ENCODE measurements at places on chromosomes 4 and X.

DNA sequence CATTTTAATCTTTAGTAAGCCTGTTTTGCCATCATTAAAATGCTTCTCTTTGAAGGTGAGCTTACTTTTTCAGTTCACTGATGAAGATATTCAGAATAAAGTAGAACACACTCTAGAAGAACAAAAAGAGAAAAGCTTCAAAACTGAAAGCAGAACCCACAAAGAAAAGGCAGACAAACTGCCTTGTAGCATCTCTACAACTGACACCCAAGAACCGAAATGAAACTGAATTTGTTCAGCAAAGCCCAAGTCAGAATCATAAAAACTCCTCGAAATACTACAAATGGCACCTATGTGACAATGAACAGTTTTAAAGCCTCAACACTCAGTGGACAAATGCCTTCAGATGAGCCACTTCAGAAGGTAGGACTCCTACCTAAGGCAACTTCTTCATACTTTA, 83.6 kb downstream of the MAML3 start:
- no peak for DNase-seq

GRCh38 chrX:154815274-154815818, 10.1 kb upstream of the MPP1 start:
- DNase-seq, result no peak

DNA sequence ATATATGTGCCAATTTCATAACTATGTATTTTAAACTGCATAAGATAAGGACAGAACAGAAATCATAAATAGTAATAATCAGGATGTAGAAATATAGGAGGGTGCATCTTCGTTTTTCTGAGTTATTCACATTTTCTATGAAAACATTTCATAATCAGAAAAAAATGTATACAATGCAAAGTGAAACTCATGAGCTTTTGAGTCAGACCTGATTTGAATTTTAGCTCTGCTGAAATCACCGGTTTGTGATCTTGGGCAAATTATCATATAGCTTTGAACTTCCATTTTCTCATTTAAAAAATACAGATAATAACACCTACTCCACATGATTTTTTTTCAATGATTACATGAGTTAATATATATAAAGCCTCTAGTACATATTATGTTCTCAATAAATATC, 106.9 kb downstream of the KDR start:
- no peak for DNase-seq

DNA sequence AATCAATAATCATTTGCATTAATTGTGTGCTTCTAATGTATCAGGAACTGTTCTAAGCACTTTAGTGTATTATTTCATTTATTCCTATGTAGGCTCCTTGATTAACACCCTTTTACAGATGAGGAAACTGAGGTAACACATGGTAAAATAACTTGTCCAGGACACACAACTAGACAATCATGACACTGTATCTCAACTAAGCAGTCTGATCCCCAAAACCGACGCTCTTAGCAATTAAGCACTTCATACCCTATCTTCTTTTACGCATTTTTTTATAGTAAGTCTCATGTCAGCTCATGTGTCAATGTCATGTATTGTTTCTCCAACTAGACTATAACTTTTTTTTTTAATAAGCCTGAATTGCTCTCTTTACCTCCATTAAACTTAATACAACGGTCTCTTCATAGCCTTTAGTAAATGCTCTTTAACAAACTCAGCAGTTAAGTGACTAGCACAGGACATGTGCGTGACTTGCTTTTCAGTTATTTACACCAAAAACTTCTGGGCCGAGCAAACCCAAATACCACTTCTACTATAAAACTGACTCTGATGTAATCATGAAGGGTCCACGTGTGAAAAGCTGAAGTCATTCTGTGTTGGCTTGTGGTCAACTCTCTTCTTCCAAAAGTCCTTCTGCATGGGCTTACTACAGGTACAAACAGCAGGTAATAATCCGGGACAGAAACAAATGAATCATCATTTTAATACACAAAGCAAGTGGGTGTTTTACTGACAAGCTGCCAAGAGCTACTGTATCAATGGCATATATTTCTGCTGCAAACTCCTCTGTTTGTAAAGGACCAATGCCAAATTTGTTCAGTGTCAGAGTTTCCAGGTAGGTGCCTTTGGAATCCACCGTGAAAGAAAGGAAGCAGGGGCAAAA, 7.9 kb upstream of the AMBN start:
- no peak for DNase-seq

GRCh38 chr4:46886711-46887110, 22.3 kb downstream of the COX7B2 start:
- no peak for DNase-seq

GRCh38 chr4:108146336-108146735, 22.4 kb downstream of the LEF1 start:
- DNase-seq, result no peak
